Endodermal cell (in vitro differentiated cells): ENCODE measurements at places on chromosomes 11 and 22. TPM values are rescaled to one million over a fixed set of nuclear protein-coding genes. Genes with fewer than 3 reads are reported as not detected.

DNA sequence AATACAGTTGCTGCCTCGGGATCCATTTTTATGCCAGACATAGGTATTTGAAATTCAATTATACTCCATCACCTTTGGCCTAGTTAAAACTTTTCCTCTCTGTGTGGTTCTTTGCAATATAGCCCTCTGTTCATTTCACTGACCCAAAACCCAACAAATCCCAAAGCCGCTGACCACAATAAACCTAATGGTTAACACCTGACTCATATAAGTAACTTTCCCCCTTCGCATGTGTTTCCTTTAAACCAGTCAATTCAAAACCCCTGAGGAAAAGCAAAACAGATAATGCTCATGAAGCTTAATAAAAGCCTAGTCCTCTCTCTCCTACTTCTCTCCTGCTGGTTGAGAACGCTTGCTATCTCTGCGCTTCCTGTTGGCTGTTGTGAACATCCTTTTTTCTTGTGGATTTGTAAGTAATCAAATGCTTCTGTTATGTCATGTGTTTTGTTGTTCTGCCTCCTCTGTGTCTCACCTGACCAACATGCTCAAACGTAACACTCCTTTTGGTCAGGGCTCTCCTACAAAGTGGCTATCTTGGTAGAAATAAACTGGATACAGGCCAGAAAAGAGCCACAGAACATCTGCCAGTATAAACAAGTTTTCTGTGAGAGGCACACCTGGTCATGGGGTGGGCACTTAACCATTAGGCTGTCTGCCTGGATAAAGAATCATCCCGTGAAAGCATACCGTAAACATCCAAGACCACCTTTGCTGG lies 652.6 kb downstream of the METTL15 start:
- peak; percentile 42 for DNase-seq

DNA sequence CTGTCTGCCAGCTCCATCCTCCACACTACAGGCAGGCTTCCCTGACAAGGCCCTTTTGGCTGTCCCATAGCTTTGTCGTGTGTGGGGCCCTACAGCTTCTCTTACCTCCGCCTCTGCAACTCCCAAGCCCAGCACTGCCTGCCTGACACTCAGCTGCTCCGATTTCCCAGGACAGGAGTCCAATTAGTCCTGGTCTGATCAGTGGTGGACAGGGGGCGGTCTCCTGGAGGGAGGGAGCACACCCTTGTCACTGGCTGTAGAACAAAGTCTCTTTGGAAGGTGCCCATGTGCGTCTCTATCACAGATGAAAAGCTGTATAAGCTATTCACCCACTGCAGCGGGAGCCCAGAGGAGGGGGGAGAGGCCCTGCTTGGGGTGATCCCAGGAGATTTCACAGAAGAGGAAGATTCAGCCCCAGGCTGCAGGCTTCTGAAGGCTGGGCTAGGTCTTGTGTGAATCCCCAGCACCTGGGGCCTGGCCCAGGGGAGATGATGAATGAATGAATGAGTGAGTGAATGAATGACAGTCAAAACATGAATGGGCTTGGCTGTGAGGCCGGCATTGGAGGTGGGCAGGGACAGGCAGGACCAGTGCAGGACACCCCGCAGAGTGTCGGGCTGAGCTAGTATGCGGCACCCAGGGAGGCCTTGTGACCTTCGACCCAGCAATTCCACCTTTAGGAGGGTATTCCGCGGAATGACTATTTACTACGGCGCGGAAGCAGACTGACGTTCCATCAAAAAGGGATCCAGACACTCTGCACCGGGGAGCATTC lies 142.4 kb downstream of the CACNA1I start:
- no peak for DNase-seq

The C11orf87 gene
- total RNA-seq = not detected in 3 replicates

GRCh38 chr11:117664897-117665296 lies 132.1 kb downstream of the DSCAML1 start:
- DNase-seq = peak; percentile 75

The RTCB gene
- 73.7 to 126 TPM (median 122 TPM) in 3 replicates for total RNA-seq

The IGF2 gene
- 5.1 and 6.8 TPM in 2 replicates for total RNA-seq

DNA sequence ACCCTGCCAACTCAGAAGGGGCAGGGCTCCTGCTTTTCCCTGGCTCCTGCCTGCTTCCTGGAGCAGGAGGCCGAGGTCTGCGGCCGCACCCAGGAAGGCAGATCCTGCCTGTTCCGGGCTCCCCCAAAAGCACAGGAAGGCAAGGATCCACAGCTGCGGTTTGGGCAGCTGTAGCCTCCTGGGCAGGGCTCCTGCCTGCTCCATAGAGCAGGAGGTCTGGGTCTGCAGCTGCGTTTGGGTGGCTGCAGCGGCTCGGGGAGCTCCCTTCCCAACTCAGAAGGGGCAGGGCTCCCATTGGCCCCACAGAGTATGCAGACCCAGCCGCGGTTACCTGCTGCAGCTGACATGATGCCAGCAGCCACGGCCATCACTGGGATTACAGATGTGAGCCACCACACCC lies 5.5 kb downstream of the UPK2 start:
- DNase-seq = peak; percentile 60

- peak; percentile 82 for DNase-seq
These were observed 4.2 kb downstream of the GRAMD1B start for GRCh38 chr11:123434262-123434661.

The SLC35C1 gene
- total RNA-seq = 7.0 to 16.0 TPM (median 13.6 TPM) in 3 replicates

The HOATZ gene
- total RNA-seq = 0.73 to 1.8 TPM (median 0.89 TPM) in 3 replicates

- no peak for DNase-seq
These were observed 2.6 kb upstream of the ENDOD1 start for GRCh38 chr11:95086836-95087570.

DNA sequence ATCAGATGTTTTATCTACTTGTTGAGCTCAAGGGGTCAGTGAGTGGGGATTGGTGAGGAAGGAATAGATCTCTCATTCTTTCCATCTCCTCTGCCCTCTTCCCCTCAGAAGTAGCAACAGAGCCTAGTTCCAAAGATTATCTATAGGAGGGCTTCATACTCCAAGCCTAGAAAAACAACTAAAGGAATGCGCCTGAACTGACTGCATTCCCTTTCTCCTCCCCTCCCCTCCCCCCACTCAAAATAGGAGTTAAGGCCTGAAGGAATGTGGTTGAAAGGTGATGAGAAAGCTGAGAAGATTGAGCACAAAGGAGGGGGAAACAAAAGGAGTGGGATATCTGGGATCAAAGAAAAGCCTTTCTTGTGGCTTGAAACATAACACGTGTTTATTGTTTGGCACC lies 10.5 kb downstream of the EMSY start:
- DNase-seq = peak; percentile 89

GRCh38 chr11:93288079-93288478 lies 42.5 kb upstream of the DEUP1 start:
- DNase-seq = no peak

The ARHGAP20 gene
- total RNA-seq = 0.08 to 0.27 TPM (median 0.23 TPM) in 3 replicates

GRCh38 chr22:39247361-39247760 lies 2.6 kb upstream of the PDGFB start:
- no peak for DNase-seq

The RCOR2 gene
- 45.0 and 46.5 TPM in 2 replicates for total RNA-seq

- DNase-seq = peak; percentile 50
These were observed 157.4 kb downstream of the BUD13 start for GRCh38 chr11:116615211-116615865.

The NAV2 gene
- 42.0 and 42.4 TPM in 2 replicates for total RNA-seq

The OR4D9 gene
- not detected in 3 replicates for total RNA-seq

- no peak for DNase-seq
These were observed 4.0 kb downstream of the CCDC90B start for GRCh38 chr11:83282084-83282716.

DNA sequence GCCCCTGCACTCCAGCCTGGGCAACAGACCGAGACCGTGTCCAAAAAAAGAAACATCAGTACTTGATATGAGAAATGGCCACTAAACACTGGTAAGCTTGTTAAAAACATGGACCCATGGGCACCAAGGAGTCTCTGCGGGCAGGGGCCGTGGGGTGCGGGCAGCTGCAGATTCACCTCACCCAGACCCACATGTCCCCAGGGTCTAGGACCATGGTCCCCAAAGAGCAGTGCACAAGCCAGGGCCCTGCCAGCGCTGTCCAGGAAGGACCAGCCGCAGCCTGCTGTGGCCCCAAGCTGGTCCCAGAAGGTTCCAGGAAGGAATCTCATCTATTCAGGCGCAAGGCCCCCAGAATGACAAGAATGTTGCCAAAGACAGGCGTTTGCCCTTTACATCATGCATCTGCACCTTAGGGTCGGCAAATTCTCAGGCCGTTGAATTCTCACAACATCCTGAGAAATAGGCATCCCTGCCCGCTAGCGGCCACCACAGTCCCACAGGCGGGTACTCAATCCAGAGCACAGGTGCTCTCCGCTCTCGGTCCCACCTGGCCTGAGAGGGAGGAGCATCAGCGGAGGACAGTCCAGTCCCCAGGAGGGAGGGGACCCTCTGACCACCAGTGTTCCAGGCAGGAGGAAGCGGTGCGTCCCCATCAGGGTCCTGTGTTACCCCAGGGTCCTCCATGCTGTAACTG lies 9.5 kb downstream of the YPEL1 start:
- no peak for DNase-seq

- peak; percentile 90 for DNase-seq
These were observed 38.7 kb upstream of the TTC36 start for GRCh38 chr11:118488480-118489109.

The SHISAL1 gene
- total RNA-seq = 0.36 to 0.42 TPM (median 0.40 TPM) in 3 replicates

DNA sequence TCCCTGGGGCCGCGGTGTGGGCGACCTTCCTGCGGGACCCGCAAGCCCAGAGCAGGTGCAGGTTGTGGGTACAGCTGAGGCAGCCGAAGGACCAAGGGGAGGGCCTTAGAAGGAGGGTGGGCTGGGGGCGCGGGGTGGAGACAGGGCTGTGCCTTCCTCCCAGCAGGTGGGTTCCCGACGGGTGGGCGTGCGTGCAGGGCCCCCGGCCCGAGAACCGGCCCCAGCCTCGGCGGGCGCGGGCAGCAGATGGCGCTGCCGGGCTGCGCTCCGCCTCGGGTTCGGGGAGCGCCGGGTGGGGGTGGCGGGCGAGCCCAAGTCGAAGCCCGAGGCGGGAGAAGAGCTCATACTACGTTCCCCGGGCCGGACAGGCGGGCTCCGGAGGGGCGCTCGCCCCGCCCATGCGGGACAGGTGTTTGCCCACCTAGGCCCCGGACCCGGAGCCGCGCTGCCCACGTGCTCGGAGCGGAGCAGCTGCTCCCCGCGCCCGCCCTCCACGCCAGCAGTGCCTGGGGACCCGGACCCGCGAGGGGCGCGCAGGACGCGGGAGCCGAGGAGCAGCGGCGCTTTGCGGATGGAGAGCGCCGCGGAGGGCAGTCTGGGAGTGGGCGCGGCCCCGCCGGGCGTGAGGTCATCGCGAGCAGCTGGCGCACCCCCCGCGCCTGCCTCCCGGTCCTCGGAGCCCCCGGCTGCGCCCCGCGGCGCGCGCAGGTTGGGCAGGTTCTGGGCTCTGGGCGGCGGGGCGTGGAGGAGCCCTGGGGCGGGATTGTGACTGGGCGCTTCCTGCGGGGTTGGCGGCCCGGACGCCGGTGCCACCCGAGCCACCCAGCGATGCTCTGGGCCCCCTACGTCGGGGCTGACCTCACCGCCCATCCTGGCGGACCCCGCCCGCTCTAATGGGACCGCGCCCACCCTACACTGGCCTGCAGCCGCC lies 25.3 kb downstream of the DUSP8 start:
- peak; percentile 88 for DNase-seq

DNA sequence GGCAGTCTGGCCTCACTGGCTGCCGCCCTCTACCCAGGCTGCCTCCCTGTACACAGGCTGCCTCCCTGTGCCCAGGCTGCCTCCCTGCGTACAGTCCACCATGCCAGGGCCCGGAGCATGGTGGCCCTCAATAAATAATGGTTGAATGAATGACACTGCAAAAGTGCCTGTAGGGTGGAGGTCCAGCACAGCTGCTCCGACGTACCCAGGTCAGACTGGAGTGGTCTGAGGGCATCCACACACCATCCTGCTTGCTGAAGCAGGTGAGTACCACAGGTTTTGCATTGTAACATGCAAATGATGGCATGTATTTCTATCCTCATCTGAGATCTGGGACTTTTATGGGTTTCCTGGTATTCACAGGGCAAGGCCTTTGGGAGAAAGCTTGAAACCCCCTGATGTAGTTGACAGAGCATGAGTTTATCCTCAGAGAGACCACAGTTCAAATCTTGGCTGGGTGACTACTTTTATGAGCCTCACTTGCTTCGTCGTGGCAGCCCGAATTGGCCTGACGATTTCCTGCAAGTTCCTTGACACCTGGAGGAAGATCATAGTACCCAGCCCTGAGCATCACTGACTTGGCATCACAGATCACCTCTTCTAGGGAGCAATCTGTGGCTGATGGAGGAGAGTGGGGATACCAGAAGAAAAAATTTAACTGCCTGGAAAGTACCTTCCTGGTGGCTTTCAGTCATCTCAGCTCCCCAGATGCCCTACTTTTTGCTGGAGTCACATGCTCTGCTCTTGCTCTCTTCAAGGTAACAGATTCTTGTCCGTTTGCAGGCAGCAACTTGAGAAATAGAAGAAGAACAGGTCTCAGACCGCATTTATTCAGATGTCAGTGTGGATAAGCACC lies 16.0 kb upstream of the CYB5R3 start:
- no peak for DNase-seq

The CSTF3 gene
- 39.2 to 80.9 TPM (median 72.1 TPM) in 3 replicates for total RNA-seq

- DNase-seq = no peak
These were observed 25.8 kb downstream of the HPS4 start for GRCh38 chr22:26457661-26458272.

The MMP11 gene
- 14.3 to 18.1 TPM (median 14.6 TPM) in 3 replicates for total RNA-seq

GRCh38 chr11:74269161-74269811 lies 42.2 kb downstream of the P4HA3 start:
- peak; percentile 20 for DNase-seq

The C11orf42 gene
- not detected in 3 replicates for total RNA-seq

- DNase-seq = no peak
These were observed 35.3 kb downstream of the EXPH5 start for GRCh38 chr11:108558222-108558621.
